ELF-1 (cell line): ENCODE measurements at places on chromosomes 6 and 20.

DNA sequence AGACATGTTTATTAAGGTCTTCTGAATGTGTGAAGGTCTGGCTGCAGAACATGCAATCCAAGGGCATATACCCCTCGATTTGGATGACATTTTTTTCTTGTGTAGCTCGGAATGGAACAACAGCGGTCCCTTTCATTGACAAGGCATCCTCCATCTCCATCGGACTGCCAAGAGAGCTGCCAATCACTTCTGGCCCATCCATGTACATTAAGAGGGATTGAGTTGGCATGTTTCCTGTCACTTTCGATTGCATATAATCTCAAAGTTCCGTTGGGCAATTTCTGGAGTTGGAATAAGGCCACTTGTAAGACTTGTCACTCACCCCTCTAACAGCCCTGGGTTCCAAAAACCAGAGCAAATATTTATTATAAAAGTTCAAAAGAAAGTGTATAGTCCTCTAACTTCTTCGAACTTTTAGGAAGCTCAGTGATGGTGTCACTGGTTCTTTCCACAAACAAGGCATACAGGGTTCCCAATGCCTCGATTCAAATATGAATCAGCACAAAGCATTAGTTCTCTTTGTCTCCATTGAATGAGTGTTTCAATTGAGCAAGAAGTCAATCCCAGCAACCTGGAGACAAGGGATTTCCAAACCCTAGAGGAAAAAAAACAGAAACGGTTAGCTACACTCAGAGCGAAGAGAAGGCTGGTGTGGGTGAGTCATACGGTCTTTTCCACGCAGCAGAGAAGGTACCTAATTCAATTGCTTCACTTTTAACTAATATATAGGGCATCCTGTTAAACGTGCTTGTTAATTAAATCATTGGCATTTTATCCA is 10.9 kb downstream of the ZNF217 start:
- DNase-seq, result no peak

GRCh38 chr6:138219398-138219797 is 1.1 kb upstream of the PBOV1 start:
- DNase-seq, result no peak

DNA sequence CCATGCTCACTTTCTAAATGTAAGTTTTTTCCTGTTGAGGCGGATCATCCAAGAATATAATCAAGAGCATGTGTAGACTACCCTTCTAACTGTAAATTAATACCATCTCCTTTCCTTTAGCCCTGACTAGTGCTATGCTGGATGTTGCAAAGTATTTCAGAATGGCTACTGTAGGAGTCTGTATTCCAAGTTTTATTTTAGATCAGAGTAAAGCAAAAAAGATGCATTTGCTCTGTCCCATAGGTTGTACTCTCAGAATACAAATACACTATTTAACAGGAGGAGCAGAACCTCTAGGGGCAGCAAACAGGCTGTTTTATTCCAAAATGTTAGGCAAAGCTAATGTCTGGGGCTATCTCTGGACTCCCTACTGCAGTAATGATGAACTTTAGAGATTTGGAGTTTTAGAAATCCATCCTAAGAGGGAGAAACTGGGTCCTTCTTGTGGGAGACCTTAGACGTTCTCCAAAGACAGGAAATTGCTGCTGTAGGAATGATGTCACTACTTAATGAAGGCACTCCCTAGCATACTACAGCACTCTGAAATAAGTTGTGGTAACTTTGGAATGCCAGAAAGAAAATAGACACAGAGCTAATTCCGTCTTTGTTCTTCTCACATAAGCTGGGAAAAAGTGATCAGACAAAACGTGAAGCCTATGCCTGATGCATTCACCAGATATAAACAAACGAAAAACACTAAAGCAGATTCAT is 392.4 kb upstream of the HS3ST5 start:
- DNase-seq, result no peak

GRCh38 chr6:38214159-38214558 is 394.6 kb downstream of the ZFAND3 start:
- no peak for DNase-seq

- DNase-seq, result no peak
These were observed 358.5 kb downstream of the CBLN4 start for GRCh38 chr20:55646851-55647250.
